ENCODE measurements at places on chromosomes 7 and 10.

GRCh38 chr10:131689016-131689415 lies 211.8 kb upstream of the PPP2R2D start:
- no peak for DNase-seq

DNA sequence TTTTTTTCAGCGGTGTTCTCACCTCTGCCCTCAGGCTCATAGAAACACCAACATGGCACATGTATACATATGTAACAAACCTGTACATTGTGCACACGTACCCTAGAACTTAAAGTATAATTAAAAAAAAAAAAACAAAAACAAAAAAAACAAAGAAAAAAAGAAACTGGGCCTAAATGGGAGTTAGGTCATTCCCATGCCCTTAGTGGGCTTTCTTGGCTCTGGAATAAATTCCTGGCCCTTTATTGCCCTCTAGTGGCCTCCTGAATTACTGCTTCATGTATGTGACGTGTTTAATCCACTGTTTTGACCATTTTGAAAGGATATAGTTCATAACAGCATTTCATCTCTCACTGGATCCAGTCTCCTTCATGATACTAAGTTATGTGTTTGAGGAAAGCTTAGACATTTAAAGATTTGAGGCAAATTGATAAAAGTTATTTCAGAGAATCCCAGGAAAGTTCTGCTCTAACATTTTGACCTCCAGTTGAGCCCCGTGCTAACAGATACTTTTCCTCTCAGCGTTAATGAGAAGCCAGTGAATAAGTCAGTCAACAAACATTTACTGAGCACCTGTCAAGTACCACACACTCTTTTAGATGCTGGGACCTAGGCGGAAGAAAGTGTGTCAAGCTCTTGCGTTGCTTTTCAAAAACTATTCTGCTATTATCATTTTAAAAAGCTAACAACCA lies 54.7 kb upstream of the SYPL1 start:
- peak; percentile 59 for DNase-seq

DNA sequence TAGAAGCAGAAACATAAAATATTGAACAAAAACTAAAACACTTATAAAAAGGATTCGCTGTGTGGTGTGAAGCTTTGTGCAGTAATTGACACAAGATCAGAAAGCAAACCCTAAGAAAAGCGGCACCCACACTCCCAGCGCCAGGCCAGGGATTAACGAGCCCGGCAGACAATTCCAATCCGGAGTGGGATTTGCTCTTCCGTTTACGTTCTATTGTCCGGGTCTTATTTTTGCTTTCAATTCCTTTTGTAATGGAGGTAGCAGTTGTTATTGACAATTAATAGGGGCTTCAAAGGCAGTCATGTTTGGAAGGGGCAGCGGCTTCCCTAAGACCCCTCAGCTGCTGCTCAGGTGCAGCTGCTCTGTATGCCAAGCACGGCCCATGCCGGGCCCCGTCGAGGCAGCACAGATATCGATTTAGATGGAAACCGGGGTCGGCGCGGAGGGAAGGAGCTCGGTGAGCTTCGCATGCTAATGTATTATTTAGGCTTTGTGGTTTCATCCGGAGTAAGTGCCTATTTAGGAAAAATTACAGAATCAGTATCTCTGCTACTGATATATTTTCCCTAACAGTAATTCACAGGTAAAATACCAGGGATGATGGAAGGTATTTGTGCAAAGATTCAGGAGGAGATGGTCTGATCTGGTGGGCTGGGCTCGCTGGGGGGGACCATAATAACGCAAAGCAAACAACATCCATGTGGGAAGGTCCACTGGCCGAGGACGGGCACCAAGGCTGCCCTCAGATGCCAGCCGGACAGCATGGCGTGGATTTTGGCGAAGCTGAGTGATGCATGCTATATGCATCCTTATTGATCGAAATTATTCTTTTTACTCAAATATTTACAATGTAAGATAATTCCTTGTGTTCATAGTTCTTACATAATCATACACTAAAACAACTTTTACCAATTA lies 561.7 kb downstream of the PTPRN2 start:
- DNase-seq = no peak

DNA sequence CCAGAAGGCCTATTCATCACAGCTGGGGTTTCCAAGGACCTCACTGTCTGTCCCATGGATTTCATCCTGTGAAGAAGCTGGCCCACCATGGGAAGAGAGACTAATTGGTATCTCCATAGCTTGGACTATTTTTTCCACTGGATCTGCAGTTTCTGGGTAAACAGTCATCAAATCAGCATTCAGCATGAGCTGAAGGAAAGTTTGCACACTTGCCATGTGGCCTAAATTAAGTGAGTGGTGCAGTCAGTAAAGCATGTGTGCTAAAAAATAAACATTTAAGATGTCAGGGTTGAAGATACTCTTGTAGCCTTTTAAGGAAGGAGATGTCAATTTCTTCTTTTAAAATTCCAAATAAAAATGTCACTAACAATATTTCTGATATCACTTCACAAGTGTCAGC lies 381.1 kb upstream of the ZMIZ1 start:
- no peak for DNase-seq

- DNase-seq = no peak
Measured at GRCh38 chr10:70191161-70191971, 21.1 kb upstream of the SAR1A start.

GRCh38 chr10:113294868-113295267 lies 258.0 kb upstream of the HABP2 start:
- no peak for DNase-seq

DNA sequence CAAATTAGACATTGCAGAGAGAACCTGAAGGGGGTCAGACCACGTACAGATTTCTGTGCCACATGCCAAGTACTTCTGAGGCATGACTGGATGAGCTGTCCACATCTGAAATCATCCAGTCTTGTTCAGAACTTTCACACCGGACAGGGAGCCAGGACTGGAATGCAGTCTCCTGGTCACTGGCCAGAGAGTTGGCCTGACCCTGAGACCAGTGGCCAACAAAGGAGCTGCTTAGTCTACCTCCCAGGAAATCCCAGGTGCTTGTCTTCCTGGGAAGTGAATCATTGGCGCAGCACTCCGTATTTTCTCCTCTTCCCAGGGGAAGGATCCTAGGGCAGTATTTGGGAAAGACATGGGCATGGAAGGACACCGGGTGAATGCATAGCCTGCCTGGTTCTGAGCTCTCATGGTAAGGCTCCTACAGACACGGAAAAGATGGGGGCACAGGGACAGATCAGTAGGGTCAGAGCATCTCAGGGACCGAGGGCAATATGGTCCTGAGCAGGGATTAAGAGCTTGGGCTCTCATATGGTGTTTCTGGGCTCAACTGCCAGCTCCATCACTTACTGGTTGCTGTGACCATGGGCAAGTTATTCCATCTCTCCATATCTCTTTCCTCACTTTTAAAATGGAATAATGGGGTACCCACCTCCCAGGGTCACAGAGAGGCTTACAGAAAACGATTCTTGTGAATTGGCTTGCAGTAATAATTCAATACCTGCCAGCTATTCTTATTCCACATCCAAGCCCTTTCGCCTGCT lies 1.3 kb upstream of the SCD start:
- no peak for DNase-seq

- DNase-seq = no peak
Measured at GRCh38 chr7:96182424-96183158, 139.3 kb downstream of the SLC25A13 start.
